ENCODE measurements at places on chromosomes 2 and 18.

- no peak for DNase-seq
These were observed 74.5 kb upstream of the FZD7 start for GRCh38 chr2:201959198-201959597.

DNA sequence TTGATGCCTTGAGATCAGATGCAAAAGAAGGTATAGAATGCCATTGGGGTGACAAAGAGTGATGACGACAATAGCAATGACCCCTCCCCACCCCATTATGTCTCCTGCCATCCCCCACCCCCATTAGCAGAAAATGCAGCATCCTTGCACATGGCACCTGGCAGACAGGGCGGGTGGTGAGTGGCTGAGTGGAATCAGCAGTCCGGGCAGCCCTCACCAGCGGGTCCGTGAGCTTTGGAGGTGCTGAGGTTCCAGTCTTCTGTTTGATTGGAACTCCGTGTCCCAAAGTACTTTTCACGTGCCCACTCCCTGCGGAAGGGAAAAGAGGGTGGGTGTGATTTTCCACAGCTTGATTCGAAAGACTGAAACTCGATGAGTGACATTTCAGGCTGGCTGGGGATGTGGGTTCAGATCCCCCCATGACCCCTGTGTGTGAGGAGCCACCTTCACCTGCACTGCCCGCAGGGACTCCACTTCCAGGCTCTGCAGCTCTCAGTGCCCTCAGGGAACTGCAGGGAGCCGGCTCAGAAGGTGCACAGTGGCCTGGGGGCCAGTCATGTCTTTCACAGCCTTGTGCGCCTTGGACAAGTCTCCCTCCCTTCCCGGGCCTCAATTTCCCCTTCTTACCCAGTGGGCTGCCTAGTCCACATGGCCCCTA, 130.9 kb downstream of the GLI2 start:
- peak; percentile 14 for DNase-seq

- DNase-seq = no peak
These were observed 565.2 kb downstream of the LRP1B start for GRCh38 chr2:141565597-141565996.

- peak; percentile 93 for DNase-seq
These were observed 116.1 kb downstream of the SPTBN1 start for GRCh38 chr2:54572262-54572635.

DNA sequence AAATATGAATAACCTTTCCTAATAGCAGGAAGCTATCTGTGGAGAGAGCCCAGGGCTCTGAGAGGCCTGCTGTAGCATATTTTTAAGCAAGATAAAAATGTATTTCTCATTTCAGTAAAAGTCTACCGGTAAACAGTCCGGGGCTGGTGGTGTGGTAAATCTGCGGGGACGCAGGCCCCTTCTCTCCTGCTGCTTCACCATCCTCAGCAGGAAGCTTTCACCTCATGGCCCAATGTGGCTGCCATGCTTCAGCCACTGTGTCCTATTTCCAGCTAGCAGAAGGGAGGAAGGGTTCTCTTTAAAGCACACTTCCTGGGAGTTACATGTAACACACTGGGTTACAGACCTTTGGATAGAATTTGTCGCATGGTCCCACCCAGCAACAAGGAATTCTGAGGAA, 79.5 kb upstream of the ODC1 start:
- DNase-seq = no peak

DNA sequence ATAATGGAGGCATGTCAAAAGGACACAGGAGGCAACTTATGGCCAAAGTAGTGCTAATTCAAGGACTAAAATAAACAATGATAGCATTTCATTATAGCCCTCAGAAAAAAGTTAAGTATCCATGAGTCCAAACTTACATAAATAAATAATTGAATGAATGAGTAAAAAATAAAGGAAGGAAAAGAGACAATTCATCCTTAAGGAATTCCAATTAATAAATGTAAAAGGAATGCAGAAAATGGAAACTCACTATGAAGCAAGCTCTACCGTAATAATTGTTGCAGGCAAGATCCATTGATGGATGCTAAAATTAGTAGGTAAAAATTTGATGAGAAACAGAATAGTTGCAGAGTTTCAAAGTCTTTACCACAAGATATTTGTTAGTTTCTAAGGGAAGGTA, 88.2 kb upstream of the RAPGEF4 start:
- peak; percentile 67 for DNase-seq

DNA sequence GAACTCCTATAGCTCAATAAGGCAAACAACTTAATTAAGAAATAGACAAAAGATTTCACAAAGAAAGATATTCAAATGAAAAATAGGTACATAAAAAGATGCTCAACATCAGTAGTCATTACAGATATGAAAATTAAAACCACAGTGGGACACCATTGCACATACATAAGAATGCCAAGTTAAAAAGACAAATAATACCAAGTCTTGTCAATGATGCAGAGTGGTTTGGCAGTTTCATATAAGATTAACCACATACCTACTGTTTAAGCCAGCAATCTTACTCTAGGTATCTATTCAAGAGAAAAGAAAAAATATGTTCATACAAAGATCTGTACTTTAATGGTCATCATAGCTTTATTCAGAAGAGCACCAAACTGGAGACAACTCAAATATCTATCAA, 63.5 kb upstream of the GLS start:
- no peak for DNase-seq

DNA sequence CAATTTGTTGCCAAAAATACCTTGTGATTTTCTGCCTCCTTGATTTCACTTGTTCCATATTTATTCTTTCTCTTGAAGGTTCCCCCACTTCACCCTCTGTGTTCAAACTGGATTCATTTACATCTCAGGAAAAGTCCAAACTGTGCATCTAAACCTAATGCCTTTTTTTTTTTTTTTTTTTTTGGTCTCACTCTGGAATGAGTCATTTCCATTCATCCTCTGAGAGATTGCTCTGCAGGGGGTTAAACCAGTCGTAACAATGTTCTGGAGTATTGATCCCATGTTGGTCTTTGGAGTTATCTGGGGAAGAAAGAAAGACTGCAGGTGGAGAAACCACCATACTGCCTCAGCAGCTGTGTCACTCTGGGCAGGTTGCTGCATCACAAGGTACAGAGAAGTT, 119.7 kb downstream of the TACR1 start:
- peak; percentile 24 for DNase-seq

DNA sequence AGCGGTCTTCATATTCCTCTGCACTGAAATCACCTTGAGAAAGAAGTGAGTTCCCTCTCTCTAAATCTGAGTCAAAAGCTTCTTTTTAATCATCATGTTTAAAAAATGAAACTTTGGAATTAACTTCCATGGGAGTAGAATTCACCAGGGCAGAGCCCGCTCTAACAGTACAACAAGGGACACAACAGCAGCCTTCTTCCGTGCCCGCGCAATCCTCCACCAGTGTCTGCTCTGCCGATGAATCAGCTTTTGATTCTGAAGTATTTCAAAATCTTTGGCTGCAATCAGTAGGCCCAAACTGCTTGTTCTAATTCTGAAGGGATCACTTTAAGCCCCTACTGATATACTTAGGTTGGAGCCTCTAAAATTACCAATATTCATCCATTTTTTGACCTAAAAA, 76.9 kb downstream of the USP40 start:
- peak; percentile 32 for DNase-seq

DNA sequence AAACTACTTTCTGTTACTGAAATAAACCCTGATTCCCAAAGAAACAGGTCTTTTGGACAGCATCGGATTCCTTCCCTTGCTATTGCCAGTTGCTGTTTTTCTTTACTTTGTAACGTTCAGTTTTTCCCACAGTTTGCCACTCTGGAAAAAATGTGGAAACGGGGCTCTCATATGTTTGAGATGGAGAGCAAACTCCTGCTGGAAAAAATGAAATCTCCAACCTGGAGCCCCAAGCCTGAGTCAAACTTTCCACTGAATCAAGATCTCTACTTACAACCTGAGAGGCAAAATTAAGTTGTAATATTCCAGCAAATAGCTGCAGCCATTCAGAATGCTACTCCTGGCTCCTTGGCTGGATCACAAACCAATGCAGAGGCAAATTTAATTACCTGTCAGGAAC, 270.7 kb downstream of the SRBD1 start:
- no peak for DNase-seq

DNA sequence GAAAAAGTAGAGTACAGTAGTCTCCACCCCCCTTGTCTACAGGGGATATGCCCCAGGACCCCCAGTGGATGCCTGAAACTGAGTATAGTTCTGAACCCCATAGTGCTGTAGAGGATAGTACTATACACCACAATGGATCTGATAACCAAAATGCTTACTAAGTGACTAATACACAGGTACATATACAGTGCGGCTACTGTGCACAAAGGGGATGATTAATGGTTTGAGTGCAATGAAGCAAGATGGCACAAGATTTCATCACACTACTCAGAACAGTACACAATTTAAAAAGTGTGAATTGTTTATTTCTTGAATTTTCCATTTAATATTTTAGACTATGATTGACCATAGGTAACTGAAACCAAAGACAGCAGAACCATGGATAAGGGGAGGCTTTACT, 446.9 kb upstream of the NRP2 start:
- no peak for DNase-seq

DNA sequence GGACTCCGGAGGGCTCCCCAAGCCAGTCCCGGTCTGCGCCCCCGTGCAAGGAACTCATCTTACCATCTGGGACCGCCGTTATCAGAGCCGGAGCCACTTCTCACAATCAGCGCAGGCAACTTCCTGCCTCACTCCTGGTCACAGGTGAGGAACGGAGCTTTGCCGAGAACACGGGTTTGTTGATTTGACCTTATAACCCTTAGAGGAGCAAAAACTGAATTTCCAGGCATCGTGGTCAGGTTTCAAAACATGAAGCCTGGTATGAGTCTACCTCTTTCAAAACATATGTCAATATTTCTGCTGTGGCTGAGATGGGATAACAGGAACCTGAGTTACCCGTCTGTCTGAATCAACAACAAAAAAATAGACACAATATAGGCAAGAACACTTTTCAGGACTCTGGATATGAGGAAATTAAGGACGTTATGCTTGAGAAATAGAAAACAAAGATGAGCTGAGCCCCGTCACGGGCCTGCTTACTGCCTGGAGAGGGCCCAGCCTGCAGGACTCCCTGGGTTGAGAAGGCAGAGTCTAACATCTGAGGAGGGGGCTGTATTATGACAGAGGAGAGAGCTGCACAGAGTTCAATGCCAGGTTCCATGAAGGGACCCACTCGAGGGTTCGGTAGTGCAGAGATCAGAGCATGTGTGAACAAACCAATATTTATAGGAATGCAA, 148.7 kb downstream of the NDUFA10 start:
- DNase-seq = no peak

GRCh38 chr2:224038049-224038829, 847 bp downstream of the SERPINE2 start:
- DNase-seq = peak; percentile 70

DNA sequence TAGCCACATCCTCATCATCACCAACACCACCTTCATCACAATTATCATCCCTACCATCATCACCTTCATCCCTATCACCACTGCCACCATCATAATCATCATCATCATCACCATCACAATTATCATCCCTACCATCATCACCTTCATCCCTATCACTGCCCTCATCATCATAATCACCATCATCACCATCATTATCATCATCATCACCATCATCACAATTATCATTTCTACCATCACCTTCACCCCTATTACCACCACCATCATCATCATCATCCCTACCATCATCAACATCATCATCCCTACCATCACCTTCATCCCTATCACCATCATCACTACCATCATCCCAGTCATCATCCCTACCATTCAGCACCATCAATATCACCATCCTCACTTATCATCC, 140.5 kb downstream of the LOXHD1 start:
- no peak for DNase-seq

- DNase-seq = no peak
These were observed 405.8 kb downstream of the TMEM182 start for GRCh38 chr2:103167599-103167998.

- no peak for DNase-seq
These were observed 289.7 kb downstream of the CCDC85A start for GRCh38 chr2:56473524-56473923.

GRCh38 chr2:69241093-69241492, 145.9 kb downstream of the GFPT1 start:
- no peak for DNase-seq

DNA sequence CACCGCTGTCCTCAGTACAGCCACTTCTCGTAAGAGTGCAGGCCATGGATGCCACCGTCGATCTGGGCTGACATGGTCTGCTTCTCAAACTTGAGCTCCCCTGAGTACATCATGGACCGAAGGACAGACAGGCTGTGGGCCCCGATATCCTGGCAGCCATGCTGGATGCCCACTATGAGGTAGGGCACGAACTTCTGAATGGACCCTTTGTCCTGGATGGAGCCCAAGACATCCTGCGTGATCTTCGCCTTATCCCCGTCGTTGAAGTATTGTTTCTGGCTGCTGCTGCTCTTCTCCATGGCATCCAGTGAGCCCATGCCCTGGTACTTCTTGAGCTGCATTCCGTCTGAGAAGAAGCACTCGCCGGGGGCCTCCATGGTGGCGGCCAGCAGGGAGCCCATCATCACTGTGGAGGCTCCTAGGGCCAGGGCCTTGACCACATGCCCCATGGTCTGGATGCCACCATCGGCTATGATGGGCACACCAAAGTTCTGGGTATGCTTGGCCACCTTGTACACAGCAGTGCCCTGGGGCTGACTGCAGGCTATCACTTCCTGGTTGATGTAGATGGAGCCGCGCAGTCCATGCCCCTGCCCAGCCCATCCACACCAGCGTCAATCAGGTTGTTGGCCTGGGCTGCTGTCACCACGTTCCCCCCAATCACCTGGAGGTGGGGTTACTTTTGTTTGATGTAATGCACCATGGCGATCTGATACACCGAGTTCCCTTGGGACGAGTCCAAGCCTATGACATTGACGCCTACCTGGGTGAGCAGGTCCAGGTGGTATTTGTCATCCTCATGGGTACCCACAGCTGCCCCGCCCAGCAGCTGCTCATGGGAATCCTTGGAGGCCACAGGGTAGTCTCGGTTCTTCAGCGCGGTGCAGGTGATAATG, 21.8 kb downstream of the CFLAR start:
- DNase-seq = no peak

- DNase-seq = peak; percentile 48
These were observed 80.9 kb downstream of the CERS6 start for GRCh38 chr2:168536925-168537466.

DNA sequence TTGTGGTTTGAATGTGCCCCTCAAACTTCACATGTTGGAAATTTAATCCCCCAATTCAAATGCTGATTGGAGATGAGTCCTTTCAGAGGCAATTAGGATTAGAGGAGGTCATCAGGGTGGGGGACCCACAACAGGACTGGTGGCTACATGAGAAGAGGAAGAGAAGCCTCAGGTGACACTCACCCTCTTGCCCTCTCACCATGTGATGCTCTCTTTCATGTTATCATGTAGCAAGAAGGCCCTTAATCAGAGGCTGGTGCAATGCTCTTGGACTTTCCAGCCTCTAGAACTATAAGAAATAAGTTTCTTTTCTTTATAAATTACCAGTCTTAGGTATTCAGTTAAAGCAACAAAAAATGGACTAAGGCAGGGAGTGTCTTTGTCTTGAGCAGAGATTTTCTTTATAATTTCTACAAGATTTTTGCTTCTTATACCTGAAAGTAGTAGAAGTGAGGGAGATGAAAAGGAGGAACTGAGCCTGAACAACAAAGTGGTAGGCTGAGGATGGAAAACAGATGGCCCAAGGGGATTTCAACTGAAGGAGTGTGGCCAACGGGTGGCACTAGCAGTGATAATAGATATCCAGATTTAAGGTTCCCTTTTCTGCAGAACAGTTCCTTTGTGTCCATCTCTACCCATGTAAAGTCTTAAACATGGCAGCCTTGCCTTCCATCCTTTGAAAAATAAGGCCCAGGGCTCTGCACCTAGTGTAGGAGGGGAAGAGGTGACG, 49.2 kb upstream of the TGIF1 start:
- no peak for DNase-seq

All from GM23248 (cell line).